ENCODE measurements at places on chromosomes 2 and 18.

DNA sequence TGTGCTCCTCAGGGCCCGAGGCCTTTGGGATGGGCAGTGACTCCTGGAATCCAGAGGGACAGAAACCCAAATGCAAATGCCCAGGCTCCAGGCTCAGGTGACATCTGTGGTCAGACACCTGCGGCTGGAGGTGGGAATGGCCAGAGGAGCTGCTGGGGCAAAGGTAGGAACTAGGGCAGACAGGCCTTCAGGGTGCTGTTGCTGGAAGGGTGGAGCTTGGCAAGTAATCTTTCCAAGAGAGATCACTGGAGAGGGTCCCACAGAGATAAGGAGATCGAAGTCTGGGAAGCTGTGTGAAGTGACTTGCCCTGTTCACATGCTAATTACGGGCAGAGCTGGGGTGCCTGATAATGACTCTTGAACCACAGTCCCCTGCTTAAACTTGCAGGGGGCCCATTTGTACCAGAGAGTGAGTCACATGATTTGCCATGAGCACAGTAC lies 82.4 kb downstream of the ACAA2 start:
- DNase-seq = no peak

DNA sequence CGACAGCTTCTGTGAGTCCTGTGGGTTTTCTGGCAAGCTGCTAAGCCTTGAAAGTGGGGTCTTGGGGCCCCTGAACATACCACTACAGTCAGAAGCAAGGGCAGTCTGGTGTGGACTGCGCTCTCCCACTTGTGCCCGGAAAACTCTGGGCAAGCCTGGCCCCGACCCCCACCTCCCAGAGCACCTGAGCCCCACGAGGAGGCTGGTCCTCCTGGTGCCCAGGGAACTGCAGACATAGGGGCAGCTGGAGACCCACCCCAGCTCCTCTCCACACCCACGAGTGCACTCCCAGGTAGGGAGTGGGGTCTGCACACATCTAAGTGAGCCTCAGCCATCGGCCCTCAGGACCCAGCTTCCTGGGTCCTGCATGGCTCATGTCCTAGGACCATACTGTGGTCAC lies 16.2 kb upstream of the GPC1 start:
- DNase-seq = no peak

- DNase-seq = no peak
Measured at GRCh38 chr18:54824761-54825160, 3.5 kb upstream of the RAB27B start.

GRCh38 chr2:49237867-49238603 lies 83.7 kb upstream of the FSHR start:
- DNase-seq = no peak

- DNase-seq = no peak
Measured at GRCh38 chr2:84894758-84895520, 10.5 kb upstream of the TMSB10 start.

DNA sequence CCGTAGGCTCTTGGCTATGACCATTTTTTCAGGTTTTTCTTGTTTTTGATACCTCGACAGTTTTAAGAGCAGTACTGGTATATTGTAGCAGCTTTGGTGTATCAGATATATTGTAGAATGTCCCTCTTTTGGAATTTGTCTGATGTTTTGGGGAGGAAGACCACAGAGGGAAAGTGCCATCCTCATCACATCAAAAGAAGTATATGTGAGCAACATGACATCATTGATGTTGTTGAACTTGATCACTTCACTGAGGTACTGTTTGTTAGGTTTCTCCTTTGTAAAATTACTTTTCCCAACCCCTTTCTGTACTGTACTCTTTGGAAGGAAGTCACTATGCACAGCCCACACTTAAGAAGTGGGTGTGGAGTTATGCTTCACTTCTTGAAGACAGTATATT lies 41.0 kb downstream of the EML4 start:
- no peak for DNase-seq

DNA sequence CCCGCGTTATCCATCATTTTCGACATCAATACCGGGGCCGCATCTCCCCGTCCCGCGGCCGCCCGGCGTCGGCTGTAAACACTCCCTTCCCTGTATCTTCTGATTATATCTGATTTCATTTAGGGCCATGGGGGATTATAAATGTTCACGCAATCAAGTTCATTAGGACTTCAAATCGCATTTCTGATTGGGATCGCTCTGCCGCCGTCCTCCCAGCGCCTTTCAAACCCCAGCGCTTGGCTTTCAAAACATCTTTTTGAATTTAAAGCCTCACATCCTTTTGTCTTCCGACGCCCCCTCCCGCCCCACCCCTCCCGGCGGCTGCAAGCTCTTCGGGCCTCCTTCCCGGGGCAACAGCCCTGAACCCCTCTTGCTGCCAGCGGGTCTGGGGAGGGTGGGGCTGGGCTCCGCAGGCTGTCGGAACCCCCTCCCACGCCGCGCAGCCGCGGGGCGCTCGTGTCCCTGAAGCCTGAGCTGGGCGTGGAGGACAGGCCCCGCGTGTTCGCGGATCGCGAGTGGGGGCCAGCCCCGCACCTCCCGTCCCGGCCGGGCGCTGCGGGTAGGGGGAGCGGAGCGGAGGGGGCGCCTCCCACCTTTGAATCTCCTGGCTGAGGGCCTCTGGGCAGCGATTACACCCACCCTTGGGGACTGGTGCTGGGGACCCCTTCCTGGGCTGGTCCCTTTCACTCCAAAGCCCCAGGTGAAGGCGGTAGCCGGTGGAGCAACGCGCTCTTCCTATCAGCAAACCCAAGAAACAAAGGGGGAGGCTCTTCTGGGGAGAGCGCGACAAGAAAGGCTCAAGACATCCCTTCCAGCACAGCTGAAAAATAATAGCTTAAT lies 11.3 kb upstream of the GBX2 start:
- no peak for DNase-seq

DNA sequence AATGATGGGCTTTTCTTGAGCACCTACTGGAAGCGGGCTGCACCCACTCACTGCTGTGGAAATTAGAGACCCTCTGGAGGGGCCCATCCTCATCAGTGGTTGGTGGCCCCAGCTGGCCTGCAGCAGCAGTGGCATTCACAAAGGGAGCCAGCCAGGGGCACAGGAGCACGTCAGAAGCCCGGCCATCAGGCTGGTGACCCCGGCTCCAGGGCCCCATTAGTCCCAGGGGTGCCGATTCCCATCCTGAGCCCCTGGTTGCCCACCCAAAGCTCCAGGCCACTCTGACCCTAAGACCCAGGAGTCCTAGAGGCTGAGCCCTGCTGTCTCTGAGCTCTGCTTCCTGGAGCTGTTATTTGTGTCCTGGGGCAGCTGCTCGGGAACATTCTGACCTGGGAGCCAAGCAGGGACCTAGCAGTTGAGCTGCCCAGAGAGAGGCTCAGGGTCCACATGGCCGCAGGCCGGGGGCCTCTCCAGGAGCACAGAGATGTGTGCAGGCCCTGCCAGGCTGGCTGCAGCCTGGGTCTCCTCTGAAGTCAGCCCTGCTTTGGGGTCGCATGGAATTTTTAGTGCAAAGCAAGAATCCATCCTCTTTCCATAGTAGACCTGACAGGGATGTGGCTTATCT lies 207.2 kb downstream of the KLHL29 start:
- DNase-seq = no peak

GRCh38 chr2:96506016-96506906 lies 1.1 kb upstream of the NEURL3 start:
- DNase-seq = no peak

- DNase-seq = no peak
Measured at GRCh38 chr18:67080601-67081000, 435.9 kb downstream of the DSEL start.
